ENCODE measurements at places on chromosomes 2 and 18.

GRCh38 chr18:43875511-43875910 lies 598.2 kb upstream of the SYT4 start:
- DNase-seq, result no peak

DNA sequence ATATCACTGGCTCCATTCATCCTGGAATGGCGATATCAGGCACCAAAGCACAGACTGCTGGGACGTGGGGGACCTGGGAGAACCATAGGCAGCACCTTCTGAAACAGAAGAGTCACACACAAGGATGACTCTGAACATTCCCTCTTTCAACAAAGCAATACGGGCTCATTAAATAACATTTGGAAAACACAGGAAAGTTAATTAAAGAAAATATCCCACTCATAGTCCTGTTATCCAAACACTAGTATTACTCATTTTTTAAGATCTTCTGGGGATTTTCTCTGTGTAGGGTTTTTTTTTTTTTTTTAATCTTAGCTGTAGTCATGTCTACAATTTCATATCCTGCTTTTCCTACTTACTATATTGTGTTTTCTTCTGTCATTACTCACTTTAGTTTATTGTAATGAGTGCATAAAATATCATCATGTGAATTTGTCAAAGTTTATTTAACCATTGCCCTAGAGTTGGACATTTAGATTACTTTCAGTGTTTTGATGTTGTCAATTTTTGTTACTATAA lies 70.0 kb upstream of the SP3 start:
- no peak for DNase-seq

DNA sequence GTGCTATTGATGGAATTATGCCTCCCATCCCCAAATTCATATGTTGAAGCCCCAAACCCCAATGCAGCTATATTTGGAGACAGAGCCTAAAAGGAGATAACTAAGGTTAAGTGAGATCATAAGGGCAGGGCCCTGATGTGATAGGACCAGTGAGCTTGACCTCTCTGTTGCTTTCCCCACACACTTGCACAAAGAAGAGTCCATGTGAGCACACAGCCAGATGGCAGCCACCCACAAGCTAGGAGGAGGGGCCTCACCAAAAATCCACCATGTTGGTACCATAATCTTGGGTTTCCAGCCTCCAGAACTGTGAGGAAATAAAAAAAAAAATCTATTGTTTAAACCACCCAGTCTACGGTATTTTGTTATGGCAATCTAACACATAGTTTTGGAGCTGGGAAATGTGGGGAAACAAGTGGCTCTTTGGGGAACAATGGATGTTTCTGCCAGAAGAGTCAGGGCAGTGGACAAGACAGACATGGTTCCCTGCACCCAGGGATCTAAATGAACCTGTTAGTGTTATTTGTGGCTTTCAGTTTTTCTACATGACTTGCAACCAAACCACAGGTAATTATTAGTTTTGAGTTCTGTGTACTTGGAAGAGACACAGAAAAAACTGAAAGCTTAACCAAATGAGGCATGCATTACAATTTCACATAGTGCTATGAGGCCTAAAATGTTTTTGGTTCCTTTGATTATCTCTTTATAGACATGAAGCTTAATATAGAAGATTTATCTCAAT lies 259.1 kb downstream of the LTBP1 start:
- DNase-seq, result no peak

- no peak for DNase-seq
These were observed 571.7 kb upstream of the FANCL start for GRCh38 chr2:58812771-58813344.

GRCh38 chr2:25417715-25418369 lies 76.1 kb upstream of the DNMT3A start:
- DNase-seq, result no peak

- DNase-seq, result no peak
These were observed 350.0 kb upstream of the MYT1L start for GRCh38 chr2:2681085-2681484.

DNA sequence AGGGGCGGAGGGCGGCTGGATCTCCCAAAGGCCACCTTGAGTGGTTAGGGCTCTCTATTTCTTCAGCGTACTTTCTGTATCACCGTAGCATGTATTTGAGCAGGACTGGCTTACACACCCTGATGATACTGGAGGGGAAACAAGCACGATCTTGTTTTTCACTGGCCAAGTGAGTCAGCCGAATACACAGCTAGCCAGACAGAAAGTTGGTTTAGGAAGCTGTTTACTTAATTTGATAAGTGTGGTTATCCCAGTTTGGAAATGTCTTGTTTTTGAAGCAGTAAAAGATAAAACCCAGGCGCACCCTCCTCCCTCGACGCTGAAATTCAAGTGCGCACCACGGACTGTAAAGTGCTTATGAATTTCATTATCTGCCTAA lies 582 bp downstream of the RIOK3 start:
- no peak for DNase-seq

- DNase-seq, result peak; percentile 72
These were observed 128.5 kb downstream of the RAPGEF4 start for GRCh38 chr2:172864182-172864581.

DNA sequence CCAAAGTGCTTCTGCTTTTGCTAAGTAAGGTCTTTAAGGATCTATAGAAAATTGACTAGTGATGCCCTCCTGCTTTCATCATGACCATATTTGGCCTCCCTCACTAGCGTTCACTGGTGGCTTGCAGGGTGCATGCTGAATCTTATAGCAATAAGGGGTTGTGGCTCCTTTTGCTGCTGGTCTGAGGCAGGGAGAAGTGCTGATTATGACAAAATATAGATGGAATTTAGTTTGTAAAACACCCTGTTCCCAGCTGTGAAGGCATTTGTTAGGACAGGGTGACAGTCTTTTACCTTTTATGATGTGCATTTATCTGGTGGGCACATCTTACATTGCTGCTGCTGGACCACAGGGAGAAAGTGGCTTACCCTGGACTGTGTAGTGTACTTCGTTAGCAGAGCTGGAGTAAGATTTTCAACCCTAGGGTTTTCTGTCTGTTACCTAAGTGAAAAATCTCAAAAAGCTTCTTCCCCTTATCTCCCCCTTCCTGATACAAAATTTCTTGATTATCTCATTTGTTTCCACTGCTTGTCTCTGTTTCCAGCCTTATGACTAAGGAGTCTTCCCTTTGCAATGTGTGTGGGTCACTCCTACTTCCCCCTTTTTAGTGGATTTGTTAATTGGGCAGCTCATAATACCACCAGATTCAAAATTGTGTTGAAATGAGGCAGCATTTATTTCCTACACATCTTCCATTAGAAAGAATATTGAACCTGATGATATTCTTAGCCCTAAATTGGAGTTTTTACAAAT lies 21.2 kb upstream of the RPL37A start:
- DNase-seq, result no peak

- DNase-seq, result no peak
These were observed 92.1 kb downstream of the RPRM start for GRCh38 chr2:153386481-153386897.

DNA sequence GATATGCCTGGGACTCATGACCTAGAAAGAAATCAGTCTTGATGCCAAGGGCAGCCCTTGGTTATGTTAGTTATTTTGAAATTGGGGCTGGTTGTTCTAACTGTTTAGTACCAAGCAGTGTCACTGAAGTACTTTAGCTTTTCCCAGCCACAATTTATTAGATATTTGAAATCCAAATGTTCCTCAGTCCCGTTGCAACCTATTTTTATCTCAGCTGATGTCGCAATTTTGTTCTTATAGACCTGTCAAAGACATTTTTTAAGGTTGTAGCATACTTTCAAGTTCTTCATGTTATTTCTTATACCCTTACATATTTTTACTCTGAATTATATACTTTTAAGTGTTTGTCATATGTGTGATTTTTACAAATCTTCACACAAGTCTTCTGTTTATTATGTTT lies 100.1 kb downstream of the LRP1B start:
- DNase-seq, result no peak

DNA sequence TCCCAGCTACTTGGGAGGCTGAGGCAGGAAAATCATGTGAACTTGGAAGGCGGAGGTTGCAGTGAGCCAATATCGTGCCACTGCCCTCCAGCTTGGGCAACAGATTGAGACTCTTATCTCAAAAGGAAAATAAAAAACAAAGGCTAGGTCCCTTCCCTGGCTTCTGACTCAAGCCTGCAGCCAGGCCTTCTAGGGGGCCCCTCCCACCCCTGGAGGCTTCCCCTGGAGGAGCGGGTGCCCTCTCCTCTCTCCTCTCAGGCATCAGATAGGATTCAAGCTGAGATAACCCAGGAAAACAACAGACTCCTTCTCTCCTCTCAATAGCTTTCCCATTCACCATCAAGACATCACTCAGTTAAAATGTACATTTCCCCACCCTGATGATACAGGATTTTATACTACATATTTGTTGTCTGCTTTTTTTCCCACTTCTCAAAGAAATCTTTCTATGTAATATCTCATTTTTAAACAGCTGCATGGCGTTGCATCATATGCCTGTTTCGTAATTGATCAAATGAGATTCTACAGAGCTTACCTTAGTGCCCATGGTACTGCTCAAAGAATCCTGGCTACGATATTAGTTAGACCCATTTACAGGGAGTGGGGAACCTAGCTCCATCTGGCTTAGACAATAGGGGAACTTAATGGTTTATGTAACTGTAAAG lies 20.6 kb upstream of the C2orf72 start:
- no peak for DNase-seq

GRCh38 chr18:37578886-37579513 lies 13.4 kb upstream of the CELF4 start:
- no peak for DNase-seq

DNA sequence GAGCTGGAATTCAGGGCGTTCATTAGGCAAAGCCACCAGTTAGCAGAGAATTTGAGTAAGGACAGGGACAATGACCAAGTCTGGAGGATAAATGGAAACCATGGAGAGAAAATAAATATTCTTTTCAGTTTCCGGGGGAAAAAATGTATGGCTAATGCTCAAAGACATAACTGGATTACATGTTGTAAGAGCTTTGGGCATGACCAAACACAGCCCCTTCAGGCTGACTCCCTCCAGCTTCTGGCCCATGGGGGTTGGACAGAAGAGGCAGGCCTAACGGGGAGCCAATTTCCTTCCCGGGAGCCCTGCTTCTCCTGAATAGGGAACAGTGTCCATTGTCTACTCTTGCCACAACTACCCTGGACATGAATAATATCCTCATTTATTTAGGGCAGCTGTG lies 39.5 kb upstream of the FOXI3 start:
- DNase-seq, result no peak

DNA sequence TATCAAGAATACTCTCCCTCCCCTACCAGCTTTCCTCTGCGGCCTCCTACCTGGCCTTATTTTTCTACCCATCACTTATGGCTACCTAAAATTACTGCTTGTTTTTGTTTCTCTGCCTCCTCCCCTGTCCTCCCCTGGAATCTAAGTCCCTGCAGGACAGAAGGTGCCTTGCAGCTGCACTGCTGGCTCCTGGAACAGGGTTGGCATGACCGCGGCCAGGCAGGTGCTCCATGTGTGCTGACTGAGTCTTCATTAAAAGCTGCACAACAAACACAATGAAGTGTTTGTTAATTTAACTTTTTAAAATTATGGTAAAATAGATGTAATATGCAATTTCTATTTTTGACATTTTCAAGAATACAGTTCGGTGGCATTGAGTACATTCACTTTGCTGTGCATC lies 171.9 kb upstream of the FHL2 start:
- no peak for DNase-seq

DNA sequence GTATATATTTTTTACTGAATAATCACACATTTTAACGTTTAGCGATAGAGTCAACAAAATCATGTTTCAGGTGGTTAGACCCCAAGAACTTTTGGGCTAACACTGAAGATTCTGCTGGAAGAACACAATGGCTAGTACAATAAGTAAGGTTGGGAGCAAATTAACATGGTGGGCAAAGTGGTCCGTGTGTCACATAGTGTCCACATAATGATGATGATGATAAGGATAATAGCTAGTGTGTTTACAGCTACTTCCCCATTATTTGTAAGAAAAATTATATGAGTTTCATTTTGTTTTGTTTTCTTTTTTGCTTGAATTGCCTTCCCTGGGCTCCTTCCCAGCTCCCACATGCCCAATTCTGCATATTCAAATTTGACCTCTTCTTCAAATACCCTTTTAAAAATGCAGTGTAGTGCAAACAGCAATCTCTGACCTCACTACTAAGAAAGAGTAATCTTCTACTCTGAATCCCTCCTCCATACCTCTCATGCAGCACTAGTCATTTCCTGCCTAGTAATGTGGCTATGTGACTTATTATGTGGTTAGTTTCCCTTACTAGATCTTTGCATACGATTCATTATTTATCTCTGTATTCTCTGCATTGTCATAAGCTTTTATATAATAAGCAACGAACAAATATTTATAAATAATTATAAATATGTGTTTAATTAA lies 16.9 kb upstream of the VPS54 start:
- no peak for DNase-seq

- DNase-seq, result no peak
These were observed 174.0 kb upstream of the SLC14A2 start for GRCh38 chr18:45441110-45441847.

- no peak for DNase-seq
These were observed 18.9 kb upstream of the SRBD1 start for GRCh38 chr2:45629971-45630370.

DNA sequence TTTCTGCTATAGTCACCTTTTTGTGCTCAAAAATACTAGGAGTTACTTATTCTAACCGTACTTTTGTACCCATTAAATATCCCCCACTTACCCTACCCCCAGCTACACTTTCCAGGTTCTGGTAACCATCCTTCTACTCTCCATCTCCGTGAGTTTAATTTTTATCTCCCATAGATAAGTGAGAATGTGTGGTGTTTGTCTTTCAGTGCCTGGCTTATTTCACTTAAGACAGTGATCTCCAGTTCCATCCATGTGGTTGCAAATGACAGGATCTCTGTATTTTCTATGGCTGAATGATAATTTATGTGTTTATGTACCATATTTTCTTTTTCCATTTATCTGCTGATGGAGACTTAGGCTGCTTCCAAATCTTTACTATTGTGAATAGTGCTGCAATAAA lies 323.3 kb downstream of the ZNF804A start:
- no peak for DNase-seq

- DNase-seq, result no peak
These were observed 12.6 kb upstream of the ICA1L start for GRCh38 chr2:202883987-202884675.

- DNase-seq, result no peak
These were observed 121.0 kb downstream of the RAPGEF4 start for GRCh38 chr2:172856606-172857005.

Data from head of caudate nucleus (tissue), 42 donors.